ENCODE measurements at places on chromosomes 2 and 18.

- DNase-seq = no peak
Measured at GRCh38 chr2:167551416-167551815, 663.1 kb downstream of the XIRP2 start.

GRCh38 chr18:48470484-48471180 lies 61.4 kb upstream of the ZBTB7C start:
- DNase-seq = no peak

DNA sequence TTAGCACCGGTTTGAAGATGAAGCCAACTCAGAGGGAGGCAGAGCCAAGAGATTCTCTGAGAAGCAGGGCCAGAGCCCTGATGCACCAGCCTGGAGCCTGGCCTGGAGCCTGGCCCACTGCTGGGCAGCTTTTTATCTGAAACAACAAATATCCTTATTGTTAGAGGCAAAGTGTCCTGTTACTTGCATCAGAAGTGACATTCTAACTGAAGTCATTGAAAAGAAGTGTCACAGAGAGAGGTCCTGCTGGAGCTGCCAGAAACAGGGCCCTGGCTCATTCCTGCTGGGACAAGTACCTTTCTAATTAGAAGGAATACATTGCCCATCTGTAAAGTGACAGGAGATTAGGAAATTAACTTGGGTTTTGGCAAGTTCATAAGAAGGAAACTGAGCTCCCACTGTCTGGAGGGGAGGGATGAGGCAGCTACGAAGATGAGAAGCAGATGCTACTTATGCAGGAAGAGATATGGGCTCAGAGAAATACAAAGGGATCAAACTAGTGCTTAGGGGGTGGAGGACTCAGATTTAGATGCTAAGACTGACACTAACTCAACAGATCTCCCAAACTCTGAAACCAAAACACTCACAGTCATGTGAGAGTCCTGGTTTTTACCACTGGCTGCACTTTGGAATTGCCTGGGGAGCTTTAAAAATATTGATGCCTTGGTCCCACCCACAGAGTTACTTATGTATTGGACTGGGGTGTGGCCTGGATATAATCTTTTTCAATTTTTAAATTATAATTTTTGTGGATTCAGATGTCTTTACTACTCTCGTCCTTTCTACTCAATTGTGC lies 11.0 kb upstream of the HK2 start:
- no peak for DNase-seq

GRCh38 chr2:133837441-133838094 lies 269.3 kb upstream of the NCKAP5 start:
- DNase-seq = no peak

- DNase-seq = no peak
Measured at GRCh38 chr2:47313141-47313691, 89.7 kb upstream of the MSH2 start.

Data from WTC11 (cell line).